ENCODE measurements at places on chromosomes 12 and 14. TPM values are rescaled to one million over a fixed set of nuclear protein-coding genes. Genes with fewer than 3 reads are reported as not detected.

GRCh38 chr14:31243860-31244259 lies 36.3 kb upstream of the HECTD1 start:
- no peak for DNase-seq

The NOP9 gene
- 23.4 TPM for total RNA-seq

GRCh38 chr12:125949471-125949870 lies 884.2 kb downstream of the AACS start:
- no peak for DNase-seq

DNA sequence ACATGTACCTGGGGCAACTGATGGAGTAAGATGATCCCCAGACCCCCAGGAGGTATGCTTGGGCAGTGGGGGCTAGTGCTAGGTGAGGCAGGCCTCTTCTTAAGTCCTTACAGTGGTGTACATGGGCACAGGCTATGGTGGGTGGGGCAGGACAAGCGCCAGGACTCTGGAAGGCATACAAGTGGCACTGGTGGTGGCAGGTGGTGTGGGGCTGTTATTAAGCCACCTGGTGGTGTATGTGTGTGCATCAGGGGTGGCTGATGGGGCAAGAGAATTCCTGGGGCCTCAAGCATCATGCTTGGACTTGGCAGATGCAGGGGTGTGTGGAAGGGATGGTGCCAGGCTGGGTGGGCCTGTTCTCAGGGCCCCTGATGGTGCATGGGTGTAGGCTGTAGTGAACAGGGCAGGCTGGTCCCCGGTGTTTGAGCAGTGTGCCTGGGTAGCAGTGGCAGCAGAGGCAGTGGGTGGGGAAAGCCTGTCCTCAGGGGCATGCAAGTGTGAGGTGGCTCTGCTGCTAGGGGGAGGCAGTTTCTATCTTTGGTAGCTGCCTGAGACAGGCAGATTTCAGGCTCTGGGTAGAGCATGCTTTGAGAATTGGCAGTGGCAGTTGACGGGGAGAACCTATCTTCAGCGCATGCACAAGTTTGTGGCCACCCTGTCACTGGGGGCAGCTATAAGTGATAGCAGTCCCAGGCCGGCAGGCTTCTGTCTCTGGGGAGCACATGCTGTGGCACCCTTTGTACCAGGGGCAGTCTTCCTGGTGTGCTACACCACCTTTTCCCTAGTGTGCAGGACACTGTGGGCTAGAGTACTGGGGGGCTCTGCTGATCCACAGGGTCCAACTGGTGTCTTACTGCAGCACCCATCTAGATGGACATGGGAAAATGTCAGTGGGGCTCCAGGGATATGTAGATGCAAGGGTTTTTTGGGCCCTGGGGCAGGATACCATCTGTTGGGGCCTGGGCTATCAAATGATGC lies 52.6 kb upstream of the ABCD2 start:
- peak; percentile 21 for DNase-seq

DNA sequence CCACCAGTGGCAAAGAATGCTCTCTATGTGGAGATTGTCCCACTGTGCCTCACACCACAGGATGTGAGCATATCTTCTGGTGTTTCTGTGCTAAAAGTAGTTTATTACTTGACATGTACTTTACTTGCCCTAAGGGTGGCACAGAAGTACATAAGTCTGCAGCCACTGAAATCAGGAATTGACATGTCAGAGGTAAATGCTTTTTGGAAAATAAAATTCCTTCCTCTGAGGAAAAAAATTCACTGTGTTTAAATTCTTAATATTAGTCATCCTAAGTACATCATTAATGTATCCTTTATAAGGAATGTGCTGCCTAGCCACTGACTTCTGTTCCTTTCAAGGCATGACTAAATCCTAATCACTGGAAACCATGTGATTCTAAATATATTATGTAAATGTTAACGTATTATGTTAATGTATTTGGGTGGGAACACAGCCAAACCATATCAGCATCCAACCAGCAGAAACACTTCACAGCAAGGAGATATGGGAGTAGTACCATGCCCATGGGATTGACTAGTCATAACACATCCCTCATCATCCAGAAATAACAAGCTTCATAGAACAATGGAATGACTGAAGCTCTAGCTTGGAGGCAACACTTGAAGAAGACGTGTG lies 239.7 kb upstream of the PPFIA2 start:
- DNase-seq, result no peak
